Activated CD4-positive, alpha-beta T cell treated with anti-CD3 and anti-CD28 coated beads for 4 hours (primary cell): ENCODE measurements at places on chromosomes 1 and 21.

- no peak for DNase-seq
Measured at GRCh38 chr1:157095551-157095950, 4.1 kb downstream of the ETV3L start.

DNA sequence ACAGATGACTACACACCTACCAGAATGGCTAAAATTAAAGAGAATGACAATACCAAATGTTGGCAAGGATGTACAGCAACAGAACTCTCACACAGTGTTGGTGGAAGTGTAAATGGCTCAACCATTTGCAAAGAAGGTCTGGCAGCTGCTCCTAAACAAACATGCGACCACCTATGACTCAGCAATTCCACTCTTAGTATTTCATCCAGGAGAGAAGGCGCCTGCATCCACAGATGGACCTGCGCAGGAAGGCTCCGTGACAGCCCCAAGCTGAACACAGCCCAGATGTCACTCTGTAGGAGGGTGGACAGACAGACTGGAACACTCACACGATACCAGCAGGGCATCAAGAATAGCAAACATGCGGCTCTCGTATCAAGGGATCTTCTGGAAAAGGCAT is 6.7 kb downstream of the PTTG1IP start:
- no peak for DNase-seq

DNA sequence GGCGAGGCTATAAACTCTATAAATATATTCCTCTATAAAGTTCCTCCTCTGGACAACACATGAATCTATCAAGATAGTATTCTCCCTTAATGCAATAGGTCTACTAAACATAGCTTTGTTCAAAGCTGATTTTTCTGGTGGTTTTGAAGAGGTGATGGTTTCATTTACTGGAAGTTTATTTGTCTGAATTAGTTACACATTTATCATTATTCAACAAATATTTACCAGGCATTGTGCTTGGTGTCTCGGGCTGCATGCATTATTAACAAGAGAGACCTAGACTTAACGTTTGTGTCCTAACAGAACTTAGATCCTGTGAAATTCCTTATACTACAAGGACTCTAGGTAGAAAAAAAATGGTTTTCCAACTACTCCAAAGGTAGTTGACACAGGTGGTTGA is 511.4 kb upstream of the B3GALT2 start:
- DNase-seq: no peak

GRCh38 chr1:3369446-3370076 is 84.9 kb upstream of the ARHGEF16 start:
- no peak for DNase-seq
